Muscle of back (tissue), 13 donors: ENCODE measurements at places on chromosomes 2 and 18.
A peak's percentile ranks its signal among the peaks of the same experiment; 100 is the strongest.

- no peak for DNase-seq
These were observed 249.7 kb downstream of the SP3 start for GRCh38 chr2:173715441-173715840.

GRCh38 chr2:168789776-168790175 lies 12.7 kb upstream of the NOSTRIN start:
- DNase-seq: no peak

DNA sequence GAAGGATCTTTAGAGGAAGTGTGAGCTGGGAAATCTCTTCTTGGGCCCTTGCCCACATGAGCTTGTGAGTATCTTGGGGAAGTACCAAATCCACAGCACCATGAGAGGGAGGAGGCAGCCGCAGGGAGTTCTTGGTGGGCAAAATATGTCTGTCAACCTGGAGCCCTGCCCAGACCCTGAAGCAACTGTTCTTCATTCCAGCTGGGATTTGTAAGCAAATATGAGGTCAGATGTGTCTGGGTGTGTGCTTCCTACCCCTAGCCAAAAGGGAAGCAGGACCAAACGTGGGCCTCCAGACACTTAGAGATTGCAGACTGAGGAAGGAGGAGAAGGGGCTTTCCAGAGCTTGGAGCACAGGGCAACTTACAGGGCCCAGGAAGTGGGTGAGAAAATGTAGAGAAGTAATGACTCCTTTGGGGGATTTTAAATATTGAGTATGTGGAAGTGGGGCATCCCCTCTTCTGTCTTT lies 41.9 kb downstream of the TMEM247 start:
- peak; percentile 76 for DNase-seq

- no peak for DNase-seq
These were observed 270.2 kb upstream of the SYT4 start for GRCh38 chr18:43547456-43547855.

GRCh38 chr2:165197346-165197745 lies 6.5 kb downstream of the SCN3A start:
- no peak for DNase-seq

GRCh38 chr2:72980535-72981217 lies 63.4 kb downstream of the EMX1 start:
- no peak for DNase-seq

- no peak for DNase-seq
These were observed 60.9 kb downstream of the AAK1 start for GRCh38 chr2:69582582-69583176.

DNA sequence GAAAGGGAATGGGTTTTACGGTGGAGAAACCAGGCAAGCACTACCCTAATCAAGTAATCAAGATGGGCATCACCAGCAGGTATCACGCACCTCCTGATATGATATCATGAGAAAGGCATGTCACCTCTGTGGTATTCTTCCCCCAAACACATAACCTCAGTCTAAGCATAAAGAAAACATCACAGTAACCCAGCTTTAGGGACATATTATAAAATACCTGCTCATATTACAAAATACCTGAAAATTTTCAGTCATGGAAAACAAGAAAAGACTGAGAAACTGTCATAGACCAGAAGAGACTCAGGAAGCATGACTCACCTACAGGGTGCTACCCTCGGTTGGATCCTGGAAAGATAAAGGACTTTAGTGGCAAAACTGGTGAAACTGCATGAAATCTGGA lies 30.5 kb downstream of the GCKR start:
- no peak for DNase-seq

DNA sequence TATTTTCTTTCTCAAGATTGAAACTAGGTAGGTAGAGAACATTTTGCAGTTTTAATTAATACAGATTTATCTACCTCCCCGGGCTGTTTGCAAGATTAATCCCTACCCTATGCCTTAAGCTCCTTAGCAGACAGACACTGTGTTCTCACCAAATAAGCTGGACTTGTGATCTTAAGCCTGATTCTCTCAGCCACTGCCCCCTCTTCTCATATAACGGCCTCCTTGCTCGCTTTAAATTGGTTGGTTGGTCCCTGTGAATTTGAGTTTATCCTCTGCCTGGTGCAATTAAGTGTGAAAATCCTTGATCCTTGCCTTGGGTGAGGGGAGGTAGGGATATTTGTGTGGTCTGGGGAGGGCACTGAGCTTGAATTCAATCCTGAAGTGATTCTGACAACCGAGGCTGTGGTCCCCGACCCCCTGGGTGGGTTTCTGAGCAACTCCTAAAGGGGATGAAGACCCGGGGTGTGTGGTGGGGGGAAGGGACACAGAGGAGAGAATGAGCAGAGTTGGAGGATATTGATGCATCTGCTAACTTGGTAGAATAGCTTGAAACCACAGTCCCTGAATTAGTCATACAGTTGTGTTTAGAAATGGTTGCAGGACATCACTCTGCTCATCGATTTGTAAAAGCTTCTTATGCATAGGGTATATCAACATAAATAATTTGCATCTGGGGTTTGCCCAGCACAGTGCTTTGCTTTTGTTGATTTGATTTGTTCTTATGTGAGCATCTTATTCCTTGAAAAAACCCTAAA lies 36.9 kb upstream of the NCKAP5 start:
- no peak for DNase-seq

GRCh38 chr18:13276530-13277520 lies 58.3 kb downstream of the LDLRAD4 start:
- peak; percentile 45 for DNase-seq

DNA sequence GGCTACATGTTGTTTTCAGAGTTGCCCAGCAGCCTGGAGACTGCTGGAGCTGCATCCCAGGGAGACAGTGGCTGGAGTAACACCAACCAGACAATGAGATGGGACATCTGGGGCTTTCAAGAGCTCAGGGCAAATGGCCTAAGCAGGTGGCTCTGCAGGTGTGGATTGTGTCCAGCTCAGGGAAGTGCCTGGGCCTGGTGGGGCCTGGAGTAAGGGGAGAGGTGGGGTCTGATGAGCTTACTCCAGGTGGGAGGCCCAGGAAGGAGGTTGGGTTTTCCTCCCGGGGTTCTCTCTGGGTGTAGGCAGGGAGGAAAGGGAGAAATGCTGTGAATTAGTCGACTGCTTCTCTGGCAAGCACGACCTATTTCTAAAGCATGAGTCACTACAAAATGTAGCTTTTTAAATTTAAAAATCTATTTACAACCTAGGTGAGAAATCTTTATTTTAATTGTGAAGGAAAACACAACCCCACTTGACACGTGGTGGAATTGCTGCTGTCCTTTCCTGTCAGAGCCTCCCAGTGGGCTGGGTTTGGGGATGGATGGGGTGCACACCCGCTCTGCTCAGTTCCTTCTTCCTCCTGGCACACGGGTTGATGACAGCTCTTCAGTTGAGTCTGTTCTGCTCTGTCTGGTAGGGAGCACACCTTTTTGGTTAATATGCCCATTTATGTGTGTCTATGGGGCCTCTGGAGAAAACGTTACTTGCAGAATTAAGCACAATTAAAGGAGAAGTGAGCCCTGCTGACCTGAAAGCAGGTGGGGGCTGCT lies 81.6 kb downstream of the SH3RF3 start:
- no peak for DNase-seq

DNA sequence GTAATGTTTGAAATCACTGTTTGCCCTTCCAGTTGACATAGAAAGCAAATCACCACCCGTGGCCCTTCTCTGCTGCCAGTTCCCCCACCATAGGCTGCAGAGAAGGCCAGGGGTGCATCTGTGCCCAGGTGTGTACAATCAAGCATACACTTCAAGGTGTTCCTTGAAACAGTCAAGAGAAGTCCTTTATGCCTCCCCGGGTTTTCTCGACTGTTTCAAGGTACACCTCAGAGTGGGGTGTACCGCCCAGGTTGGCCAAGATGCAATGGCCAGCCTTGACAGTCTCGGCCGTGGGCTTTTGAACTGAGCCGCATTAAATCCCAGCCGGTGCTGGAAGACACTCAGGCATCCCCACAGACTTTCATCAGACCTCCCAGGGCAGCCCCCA lies 21.0 kb upstream of the ATP9B start:
- no peak for DNase-seq

- DNase-seq: no peak
These were observed 197.1 kb downstream of the AGAP1 start for GRCh38 chr2:235690809-235691450.

GRCh38 chr2:102678442-102678841 lies 59.1 kb downstream of the SLC9A2 start:
- DNase-seq: no peak

DNA sequence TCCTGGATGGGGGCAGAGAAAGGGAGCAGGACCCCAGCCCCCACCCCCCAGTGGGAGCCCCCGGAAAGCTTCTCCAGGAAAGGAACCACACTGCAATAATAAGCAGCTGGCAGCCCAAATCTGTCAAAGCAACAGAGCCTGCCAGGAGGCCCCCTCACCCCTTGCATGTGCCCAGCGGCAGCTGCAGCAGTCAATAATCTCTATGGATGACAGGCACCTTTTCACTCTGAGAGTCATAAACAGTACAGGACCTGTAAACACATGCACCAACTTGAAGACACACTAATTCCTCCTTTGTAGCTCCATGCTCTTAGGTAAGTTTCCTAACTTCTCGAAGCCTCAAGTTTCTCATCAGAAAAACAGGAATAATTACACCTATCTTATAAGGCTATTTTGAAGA lies 26.2 kb upstream of the KDM3A start:
- peak; percentile 62 for DNase-seq

DNA sequence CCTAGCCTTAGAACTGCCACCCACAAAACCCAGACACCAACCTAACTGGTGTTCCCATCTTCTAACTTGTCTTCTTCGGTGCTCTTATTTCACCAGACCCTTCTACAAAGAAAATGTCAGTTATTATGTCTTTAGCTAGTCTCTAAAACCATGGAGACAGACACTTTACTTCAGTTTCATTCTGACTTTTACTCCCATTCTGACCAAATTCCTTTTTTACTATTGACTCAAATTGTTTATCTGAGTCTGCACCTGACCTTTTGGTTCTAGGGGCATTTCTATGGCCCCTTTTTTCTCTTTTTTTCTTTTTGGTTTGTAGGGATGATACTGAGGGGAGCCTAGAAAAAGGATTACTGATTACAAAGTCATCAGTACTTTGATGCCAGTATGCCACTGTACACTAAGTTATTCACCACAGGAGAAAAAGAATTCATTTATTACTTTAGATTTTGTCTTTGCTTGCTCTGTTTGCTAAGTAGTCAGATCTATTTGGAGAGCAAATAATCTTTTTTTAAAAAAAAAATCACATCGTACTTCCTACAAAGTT lies 6.8 kb upstream of the SLC1A4 start:
- no peak for DNase-seq

- no peak for DNase-seq
These were observed 245.5 kb upstream of the COPS8 start for GRCh38 chr2:236840215-236840614.

DNA sequence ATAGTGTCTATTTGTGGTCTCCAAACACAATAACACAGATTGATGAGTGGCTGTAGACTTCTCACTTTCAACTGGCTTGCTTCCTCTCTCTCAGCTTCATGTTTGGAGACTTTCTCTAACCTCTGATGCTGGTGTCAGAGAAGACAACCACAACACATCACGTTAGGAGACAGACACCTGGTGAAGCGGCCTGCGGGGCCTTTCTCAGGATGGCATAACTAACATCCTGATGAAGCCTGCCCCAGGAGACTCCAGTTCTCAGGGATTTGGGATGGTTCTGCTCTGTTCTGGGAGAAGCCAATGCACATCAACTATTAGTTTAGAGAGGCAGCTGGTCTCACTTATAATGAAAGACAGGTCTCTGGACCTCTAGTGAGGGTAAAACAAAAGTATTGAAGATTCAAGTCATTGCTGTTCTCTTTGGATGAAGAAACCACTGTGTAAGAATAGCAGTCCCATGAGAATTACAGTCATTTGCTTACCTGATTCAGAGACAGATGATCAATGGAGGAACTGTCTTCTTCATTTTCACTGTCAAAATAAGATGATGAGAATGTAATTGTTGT lies 2.0 kb downstream of the IL1A start:
- no peak for DNase-seq

DNA sequence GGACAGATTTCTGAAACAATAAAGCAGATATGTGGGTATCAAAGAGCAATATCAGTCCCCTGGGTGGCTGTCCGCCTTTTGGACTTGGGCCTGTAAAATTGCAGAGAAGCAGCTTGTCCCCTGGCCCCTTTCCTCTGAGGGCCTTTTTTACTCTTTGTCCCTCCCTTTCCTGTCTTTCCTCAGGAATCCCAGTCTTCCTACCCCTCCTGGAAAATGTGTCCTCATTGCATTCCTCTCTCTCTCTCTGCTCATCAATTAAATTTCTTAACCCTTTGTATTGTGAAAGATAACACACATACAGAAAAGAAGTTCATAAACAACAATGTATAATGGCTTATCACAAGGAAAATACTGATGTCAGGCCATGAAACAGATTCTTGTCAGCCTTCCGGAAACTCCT lies 3.0 kb upstream of the GRB14 start:
- DNase-seq: no peak

- no peak for DNase-seq
These were observed 156.7 kb downstream of the FHOD3 start for GRCh38 chr18:36454245-36454644.

GRCh38 chr18:79568543-79569205 lies 110.9 kb upstream of the CTDP1 start:
- DNase-seq: no peak

- DNase-seq: no peak
These were observed 111.7 kb downstream of the PTPRM start for GRCh38 chr18:7678801-7679200.

- DNase-seq: no peak
These were observed 2.5 kb downstream of the GYPC start for GRCh38 chr2:126658319-126658904.

- DNase-seq: no peak
These were observed 547.1 kb upstream of the GCFC2 start for GRCh38 chr2:76257802-76258201.

- DNase-seq: no peak
These were observed 100.9 kb downstream of the AQP4 start for GRCh38 chr18:26764586-26764985.

GRCh38 chr2:200810998-200811332 lies 745 bp upstream of the BZW1 start:
- DNase-seq: no peak

DNA sequence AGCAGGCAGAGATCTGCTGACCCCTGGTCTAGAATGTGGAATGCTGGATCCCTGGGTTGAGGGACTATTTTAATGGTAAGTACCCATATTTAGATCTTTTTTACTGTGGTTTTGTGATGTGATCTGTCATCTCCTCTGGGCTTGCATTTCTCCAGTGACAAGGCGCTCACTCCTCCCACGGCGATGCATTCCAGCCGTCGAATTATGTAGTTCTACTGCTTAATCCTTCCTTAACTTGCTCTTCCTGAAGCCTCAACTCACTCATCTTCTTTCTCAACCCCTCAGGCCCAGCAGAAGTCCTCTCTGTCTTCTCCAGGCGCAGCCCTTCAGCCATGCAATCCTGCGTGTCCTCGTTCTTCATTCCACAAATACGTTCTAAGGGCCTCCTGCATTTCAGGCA lies 51.2 kb downstream of the HPCAL1 start:
- no peak for DNase-seq

DNA sequence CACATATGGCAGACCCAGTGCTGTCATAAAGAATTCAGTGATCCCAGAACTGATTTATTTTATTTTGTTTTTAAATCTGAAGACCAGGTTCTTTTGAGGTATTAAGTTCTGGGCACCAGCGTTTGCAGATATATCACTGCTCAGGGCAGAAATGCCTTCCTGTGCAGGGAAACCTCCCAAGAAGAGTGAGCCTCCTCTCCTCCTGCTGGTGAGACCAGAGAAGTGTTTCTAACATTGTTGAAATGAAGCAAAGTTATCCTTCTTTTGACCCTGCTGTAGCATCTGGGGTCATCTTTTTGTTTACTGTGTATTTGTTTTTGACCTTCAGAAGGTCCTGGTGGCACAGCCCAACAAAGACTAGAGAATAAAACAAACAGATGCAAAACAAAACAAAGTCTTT lies 94.0 kb downstream of the AQP4 start:
- no peak for DNase-seq

- DNase-seq: no peak
These were observed 161.0 kb upstream of the TMEM200C start for GRCh38 chr18:6056171-6056910.
